ENCODE measurements at places on chromosomes 1 and 21.
A peak's percentile ranks its signal among the peaks of the same experiment; 100 is the strongest.

DNA sequence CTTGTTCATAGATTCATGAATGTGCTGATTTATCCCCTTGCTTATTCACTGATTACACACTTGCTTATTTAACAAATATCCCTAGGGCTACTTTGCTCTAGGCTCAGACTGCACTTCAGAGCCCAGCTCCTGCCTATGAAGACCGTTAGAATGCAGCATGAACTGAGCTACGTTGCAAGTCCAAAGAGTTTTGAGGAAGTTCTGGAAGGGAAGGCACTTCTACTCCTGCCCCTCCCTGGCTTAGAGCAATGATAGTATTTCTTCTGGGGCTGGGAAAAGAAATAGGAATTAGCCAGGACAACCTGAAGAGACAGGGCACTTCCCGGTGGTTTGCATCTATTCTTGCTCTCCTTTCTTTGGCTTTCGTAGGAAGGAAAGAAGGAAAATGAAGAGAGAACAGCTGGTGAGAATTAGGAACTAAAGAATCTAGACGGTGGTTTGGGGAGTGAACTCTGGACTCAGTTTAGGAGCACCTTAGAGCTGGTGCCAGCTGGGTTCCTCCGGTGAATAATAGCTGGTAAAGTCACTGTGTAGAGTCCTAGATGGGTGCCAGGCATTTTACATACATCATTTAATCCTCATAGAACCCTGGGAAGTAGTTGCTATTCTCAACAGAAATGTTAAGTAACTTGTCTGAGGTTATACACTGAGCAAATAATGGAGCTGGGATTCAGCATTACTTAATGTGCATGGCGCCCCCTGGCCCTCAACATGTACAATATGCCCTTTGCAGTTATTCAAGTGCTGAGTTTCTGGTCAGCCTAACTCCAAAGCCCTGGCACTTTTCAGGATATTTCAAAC, 65.9 kb downstream of the NDUFS5 start:
- peak; percentile 71 for DNase-seq

DNA sequence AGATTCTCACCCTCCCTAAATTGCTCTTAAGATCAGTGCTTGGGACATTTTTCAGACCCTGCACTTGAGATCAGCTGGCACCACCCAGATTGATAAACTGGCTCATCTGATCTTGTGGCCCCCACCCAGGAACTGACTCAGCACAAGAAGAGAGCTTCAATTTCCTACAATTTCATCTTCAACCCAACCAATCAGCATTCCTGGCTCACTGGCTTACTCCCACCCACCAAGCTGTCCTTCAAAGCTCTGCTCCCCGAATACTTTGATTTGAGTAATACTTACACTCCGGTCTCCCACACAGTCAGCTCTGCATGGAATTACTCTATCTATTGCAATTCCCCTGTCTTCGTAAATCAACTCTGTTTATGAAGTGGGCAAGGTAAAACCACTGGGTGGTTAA, 461.9 kb upstream of the RGS18 start:
- DNase-seq: no peak

GRCh38 chr1:36115200-36115669, 9.8 kb downstream of the COL8A2 start:
- no peak for DNase-seq

DNA sequence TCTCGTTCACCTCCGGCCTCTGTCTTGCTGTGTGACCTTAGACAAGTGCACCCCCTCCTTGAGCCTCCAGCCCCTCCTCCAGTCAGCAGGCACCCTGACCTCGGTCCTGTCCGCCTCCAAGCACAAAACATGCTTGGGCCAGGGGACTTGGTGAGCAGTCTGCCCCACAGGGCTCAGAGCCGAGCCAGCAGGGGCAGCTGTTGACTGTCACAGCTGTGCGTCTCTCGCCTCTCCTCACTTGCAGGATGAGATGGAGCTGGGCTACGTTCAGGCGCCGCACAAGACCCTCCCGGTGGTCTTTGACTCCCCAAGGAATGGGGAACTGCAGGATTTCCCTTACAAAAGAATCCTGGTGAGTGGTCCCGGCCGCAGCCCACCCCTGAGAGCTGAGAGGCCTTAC, 24.2 kb downstream of the PADI3 start:
- no peak for DNase-seq

DNA sequence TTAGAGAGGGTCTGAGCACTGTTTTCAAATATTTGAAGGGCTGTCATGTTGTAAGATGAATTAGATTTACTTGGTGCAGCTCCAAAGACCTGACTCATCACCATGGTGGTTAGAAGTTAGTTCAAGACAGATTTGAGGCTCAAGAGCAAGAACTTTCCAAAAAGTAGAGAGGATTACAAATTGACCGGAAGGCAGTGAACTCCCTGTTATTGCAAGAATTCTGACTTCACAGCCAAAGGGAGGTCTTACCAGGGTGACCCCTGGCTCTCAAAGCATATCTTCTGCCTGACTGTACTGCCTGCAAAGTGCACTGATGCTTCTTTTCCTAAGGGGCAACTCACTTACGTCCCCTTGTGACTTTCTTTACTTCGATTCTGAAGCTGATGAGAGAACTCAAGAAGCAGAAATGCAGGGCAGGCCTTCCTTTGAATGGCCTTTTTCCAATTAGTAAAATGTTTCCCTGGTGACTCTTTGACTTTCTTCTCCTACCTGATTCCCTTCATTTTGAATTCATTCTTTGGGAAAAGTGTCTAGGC, 86.4 kb downstream of the NAV1 start:
- no peak for DNase-seq

- DNase-seq: no peak
These were observed 149.2 kb upstream of the JUN start for GRCh38 chr1:58932859-58933598.

- DNase-seq: no peak
These were observed 673.7 kb upstream of the BRINP3 start for GRCh38 chr1:191151321-191151807.

DNA sequence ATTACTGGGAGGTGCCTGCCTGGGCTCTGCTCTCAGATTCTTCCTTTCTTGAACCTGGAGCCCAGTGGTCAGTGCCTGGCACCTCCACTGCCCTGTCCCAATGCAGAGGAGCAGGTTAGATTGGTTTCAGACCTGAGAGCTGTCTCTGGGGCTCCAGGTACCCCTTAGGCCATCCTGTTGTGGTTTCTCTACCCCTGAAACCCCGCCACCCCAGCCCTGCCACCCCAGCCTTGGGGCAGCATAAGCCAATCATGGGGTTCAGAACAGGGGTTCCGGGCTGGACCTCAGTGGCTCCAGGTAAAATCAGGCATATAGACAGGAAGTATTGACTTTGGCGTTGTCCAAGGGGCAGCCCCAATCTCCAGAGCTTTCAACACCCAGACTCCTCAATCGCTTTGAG, 3.2 kb upstream of the SLC6A9 start:
- no peak for DNase-seq

GRCh38 chr21:39911286-39912199, 44.3 kb downstream of the PCP4 start:
- peak; percentile 60 for DNase-seq

GRCh38 chr1:112800289-112800688, 85.2 kb upstream of the PPM1J start:
- no peak for DNase-seq

DNA sequence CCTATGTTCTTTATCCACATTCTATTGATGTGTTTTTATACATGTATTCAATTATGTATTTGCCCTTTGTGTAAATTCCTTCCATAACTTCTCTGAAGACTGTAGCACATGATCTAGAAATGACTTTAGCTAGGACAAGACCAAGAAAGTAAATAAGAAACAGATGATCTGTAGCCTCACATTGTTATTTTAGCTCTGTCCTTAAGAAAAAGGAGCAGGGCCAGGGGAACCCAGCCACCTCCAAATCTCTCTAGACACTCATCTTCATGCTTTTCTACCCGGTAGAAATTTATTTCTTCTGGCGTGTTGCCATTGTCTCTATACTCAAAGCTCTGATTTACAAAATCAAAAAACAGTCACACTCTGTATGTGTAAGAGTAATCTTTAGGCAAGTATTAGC, 27.1 kb downstream of the CDC7 start:
- no peak for DNase-seq

DNA sequence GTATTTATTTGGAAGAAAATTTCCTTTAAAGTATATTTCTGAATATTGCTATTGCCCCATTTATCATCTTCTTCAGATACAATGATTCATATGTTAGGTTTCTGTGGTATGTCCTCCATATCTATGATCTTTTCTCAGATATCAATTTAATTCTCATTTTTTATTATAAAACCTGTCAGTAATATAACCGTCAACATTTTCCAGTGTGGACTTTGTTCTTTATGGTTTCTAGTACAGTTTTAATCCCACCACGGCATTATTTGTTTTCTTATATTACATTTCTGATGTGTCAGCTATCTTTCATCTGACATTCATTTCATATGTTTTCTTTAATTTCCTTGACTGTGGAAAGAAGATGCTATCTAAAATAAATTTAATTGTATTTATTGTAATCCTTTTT, 97.9 kb downstream of the PLPPR5 start:
- no peak for DNase-seq

GRCh38 chr21:34795175-34795547, 126.4 kb downstream of the CLIC6 start:
- no peak for DNase-seq

GRCh38 chr1:248373761-248374160, 1.8 kb upstream of the OR2T6 start:
- DNase-seq: no peak

DNA sequence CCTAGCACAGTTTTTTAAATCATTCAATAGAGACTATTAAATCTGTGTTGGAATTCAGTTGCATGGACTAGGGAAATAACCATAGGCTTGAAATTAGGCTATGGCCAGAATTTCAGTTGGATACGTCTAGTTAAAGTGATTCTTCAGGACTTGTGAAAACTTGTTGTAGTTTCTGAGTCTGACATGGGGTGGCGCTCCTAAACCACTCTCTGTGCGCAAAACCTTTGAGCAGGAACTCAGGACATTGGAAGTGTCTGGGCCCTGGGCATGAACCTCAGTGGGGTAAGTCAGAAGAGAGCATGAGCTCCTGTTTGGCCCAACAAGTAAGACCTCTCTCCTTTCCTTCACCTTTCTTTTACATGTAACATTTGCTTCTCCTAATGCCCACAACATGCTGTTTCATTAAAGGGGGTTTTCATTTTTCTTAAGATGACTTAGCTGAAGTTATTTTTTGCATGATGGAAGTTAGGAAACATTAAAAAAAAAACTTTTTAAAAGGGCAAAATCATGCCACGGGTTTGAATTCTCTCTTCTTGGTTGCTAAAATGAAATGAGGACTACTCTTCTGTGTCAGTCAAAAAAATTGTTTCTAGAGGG, 17.1 kb upstream of the CCDC190 start:
- DNase-seq: peak; percentile 83

DNA sequence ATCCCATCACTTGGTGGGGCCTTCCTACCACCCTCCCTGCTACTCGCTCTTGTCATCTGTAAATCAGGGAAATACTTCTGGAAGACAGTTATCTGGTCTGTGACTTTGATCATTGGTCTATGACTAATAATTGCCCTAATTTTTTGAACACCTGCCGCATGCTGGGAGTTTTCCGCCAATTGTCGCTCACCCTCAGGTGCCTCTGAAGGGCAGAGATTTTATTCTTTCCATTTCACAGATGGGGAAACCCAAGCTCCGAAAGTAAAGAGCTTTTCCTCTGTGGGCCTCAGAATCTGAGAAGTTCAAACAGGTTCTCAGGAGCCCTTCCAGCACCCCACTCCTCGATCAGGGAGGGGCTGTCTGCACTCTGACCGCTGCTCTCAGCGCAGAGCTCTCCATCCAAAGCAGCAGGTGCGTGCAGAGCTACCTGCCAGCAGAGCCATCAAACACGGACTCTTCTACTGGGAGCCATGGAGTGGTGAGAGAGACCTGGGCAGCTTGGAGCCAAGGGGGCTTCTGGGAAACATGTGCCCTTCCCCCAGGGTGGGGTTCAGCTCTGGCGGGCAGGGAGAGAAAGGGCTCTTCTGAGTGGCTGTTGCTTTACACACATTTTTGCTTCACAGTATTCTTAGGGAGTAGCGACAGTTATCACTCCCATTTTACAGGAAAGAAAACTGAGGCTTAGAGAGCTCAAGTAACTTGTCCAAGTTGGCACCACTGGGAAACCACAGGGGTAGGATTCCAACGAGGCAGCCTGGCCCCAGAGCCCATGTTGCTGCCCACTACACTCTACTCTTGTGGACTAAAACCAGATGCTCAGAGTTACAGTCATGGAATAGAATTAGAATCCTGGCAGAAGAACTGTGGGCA, 5.8 kb upstream of the RUNX3 start:
- DNase-seq: no peak

GRCh38 chr1:156420205-156421061, 51.4 kb downstream of the RHBG start:
- no peak for DNase-seq

DNA sequence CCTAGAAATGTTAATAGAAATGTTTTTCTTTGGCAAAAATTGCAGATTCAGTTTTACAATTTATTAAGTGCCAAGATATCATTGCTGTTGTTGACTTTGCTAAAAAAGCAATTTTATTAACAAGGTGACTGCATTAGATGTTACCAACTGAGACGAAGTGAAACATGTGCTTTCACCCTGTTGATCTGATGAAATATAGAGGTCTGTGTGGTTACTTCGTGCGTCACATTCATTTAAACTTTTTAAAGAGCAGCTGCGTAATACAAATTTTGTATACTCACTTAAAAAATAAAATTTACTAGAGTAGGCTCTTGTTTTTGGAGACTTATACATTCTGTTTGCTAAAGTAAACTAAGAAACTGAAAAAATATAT, 465.7 kb downstream of the USP25 start:
- no peak for DNase-seq

DNA sequence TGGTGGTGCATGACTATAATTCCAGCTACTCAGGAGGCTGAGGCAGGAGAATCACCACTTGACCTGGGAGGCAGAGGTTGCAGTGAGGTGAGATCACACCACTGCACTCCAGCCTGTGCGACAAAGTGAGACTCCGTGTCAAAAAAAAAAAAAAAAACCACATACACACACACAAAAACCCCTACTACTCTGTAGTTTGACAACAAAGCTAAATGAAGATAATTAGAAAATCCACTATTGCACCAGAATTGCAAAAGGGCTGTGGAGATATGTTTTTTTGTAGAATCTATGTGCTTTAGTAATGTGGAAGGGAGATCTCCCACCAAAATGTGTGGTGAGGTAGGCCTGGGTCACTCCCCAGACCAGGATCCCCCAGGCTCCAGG, 32.2 kb upstream of the KHDRBS1 start:
- DNase-seq: no peak

- no peak for DNase-seq
These were observed 105.1 kb upstream of the USP25 start for GRCh38 chr21:15624646-15625045.

DNA sequence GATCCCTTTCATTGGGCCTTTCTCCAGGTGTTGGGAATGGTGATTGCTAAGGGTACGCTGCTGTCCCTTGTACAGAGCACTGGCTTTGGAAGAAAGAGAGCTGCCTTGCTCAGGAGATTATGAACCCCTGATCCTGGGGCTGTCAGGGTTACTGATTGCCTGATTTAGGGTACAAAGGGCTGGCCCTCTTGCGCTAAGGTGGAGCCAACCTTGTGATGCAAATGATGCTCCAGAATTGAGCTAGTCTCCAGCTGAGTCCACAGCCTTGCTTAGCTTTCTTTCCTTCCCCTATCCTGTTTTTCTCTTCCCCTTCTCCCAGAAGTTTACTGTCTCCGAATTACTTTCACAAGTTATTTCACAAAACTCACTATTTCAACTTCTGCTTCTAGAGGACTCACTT, 334.7 kb downstream of the AMY1C start:
- no peak for DNase-seq

GRCh38 chr1:86197206-86197855, 40.8 kb upstream of the COL24A1 start:
- DNase-seq: no peak

GRCh38 chr1:153506831-153507413, 28.9 kb downstream of the S100A6 start:
- no peak for DNase-seq

Data from WERI-Rb-1 (cell line).